ENCODE measurements at places on chromosomes 4 and X.

DNA sequence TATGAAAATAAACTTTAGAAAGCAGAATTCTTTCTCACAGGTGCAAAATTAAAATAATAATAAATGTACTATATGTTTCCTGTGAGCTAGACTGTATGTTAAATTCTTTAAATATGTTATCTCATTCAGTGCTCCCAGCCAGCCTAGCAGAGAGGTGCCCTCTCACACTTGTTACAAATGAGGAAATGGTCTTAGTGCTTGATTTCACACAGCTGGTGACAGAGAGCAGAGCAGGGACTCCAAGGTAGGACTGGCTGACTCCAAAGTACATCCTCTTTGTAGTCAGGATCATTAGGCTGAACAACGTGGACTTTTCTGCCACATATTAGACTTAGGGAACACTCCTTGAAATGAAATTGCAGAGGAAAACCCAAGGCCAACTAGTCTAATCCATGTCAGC is 72.0 kb upstream of the HHIP start:
- DNase-seq = no peak

DNA sequence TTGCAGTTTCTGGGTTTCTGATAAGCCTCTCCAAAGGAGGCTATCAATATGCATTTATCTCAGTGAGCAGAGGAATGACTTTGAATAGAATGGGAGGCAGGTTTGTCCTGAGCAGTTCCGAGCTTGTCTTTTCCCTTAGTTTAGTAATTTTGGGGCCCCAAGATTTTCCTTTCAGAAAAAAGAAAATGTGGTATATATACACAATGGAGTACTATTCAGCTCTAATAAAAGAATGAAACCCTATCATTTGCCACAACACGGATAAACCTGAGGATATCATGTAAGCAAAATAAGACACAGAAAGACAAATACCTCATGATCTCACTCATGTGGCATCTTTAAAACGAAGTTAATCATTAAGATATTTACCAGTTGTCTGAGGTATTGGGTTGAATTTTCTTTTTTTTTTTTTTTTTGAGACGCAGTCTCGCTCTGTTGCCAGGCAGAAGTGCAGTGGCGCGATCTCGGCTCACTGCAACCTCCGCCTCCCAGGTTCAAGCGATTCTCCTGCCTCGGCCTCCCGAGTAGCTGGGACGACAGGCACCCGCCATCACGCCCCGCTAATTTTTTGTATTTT is 540 bp downstream of the ZNF721 start:
- DNase-seq = no peak

GRCh38 chrX:23784470-23785331 is 1.7 kb downstream of the SAT1 start:
- DNase-seq = no peak

DNA sequence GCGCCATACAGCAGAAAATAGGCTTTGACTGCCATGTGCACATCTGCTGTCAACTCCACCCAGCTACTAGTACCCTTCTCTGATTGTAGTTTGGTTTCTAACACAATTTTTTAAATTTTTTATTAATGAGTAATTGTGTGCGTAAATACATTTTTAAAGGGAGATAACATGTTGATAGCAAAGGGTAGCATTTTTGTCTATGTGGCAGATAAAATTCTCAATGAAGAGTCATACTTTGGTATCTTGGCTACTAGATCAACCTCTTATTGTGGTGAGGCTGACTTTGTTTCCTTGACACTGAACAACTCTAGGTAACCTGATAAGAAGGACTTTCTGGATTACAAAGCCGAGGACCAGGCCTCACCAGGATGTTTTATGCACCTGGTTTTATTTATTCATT is 9.5 kb downstream of the ADH4 start:
- DNase-seq = no peak

DNA sequence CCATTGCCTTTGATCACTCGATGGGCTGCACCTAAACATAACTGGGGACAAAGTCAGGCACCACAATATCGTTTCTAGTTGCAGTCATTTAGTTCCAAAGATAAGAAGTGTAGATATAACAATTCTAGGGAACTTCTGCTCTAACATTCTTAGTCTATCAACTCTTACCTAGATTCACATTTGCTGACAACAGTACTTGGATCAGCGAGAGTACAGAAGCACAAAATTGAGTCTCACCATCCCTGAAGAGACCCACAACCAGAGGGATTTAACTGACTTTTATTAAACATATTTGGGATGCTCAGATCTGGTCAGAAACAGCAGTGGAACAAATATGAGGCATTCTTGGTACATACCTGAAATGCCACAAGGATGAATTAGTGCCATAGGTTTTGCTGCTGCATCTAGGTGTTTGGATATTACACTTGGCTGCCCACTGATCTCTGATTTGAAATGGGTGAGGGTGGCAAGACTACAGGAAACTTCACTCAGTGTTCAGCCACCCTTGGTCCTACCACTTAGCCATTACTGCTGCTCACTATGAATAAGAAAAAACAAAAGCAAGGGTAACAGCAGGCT is 28.9 kb upstream of the HUWE1 start:
- no peak for DNase-seq

DNA sequence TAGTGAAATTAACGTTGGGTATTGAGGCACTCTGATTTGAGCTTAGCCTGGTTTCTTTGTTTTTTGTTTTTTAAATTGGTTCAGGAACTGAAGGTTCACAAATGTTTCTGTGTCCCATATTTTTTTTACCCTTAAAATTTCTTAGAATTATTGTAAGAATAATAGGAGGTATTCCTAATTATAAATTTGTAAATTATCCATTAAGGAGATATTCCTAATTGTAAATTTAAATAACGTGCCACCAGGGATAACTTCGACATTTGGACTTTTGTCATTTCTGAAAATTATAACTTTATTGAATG is 1.2 kb downstream of the WWC2 start:
- DNase-seq = no peak

DNA sequence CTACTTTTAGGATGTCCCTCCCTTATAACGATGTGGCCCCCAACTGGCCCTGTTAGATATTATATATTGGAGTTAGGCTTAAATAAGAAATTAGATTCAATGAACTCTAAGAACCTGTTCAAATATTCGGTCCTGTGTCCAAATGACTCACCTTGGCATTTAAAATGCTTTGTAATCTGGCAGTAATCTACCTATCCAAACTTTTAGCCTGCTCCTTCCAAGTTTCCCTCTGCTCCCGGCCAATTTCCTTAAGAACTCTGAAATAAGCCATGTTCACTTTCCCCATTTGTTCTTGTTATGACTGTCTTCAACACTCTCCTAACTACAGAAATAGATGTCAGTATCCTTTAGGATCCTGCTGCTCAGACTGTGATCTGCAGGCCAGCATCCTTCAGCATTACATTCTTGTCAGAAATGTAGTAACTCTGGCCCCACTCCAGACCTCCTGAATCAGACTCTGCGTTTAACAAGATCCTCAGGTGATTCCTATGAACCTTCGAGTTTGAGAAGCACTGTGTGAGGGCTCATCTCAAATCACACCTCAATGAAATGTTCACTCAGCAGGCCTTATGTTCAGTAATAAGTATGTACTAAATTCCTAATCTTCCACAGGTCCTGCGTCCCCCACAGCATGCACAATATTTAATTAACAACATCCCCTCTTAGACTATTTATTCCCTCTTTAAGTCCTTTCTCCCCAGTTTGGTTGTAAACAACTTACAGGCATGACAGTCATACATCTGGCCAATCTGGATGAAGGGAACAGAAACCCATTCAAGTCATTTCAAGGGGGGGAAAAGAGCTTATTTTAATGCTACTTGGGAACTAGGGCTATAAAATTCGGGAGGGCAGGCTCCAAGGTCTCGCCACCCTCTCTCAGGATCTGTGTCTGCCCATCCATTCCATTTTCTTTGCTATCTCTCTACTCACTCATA is 3.0 kb downstream of the ATP8A1 start:
- no peak for DNase-seq

DNA sequence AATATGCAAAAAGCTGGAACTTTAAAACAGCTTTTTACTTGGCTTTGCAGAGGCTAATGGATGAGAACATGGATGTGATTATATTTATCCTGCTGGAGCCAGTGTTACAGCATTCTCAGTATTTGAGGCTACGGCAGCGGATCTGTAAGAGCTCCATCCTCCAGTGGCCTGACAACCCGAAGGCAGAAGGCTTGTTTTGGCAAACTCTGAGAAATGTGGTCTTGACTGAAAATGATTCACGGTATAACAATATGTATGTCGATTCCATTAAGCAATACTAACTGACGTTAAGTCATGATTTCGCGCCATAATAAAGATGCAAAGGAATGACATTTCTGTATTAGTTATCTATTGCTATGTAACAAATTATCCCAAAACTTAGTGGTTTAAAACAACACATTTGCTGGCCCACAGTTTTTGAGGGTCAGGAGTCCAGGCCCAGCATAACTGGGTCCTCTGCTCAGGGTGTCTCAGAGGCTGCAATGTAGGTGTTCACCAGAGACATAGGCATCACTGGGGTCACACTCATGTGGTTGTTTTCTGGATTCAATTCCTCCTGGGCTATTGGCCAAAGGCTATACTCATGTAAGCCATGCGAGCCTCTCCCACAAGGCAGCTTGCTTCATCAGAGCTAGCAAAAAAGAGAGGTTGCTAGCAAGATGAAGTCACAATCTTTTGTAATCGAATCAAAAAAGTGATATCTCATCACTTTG is 15.6 kb downstream of the TLR8 start:
- DNase-seq = no peak

DNA sequence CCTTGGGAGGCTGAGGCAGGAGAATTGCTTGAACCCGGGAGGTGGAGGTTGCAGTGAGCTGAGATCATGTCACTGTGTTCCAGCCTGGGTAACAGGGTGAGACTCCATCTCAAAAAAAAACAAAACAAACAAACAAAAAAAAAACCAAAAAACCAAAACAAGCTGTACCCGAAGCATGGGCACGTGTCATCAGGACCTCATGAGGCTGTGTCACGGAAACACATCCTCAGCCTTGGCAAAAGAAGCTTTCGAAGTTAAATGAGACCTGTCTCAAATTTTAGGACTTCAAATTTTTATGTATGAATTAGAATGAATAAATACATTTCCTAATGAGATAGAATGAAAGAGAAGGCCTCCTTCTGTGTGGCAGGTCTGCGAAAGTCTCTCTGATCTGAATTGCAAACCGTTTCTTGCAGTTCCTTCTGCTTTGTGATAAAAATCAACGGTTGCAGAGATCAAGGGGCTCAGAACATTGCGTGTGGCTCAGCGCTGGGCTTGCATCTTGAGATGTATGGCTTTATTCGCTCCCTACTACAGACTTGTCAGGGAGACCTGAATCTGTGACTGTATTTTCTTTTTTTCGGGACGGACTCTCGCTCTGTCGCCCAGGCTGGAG is 19.5 kb upstream of the CRLF2 start:
- DNase-seq = no peak

DNA sequence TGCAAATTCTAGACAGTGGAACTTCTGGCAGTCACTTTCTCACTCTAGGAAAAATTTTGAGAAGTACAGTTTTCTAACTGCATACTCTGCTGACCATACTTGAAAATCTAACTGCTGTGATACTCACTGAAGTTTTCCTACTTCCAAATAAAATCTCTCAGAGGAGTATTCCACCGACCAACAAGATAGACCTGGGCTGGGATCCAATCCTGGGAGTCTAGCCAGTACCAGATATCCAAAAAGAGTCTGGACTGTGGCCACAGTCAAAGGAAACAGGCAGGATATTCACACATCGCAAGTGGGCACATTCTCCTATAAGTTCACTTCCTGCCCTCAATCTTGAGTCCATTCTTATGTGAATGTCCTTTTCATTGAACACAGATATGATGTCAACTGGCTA is 1138.7 kb upstream of the PCDH7 start:
- no peak for DNase-seq

DNA sequence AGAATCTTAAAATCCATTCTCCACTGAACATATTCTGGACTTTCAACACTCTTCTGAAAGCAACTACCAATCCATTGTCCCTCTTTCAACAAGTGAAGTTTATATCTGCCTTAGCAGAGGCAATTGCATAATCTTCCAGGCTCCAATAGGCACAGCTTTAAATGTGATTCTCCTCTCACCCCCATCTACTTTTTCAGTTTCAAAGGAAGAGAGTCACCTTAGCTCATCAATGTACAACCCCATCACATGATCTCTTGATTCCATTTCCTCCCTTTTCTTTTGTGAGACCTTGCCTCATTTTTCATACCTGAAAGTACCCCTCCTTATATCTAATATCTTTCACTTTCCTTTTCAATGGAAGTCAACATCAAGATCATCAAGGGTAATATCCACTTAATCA is 921.7 kb upstream of the EPHA5 start:
- DNase-seq = no peak
